Caki2 (cell line): ENCODE measurements at places on chromosomes 6 and 20.

DNA sequence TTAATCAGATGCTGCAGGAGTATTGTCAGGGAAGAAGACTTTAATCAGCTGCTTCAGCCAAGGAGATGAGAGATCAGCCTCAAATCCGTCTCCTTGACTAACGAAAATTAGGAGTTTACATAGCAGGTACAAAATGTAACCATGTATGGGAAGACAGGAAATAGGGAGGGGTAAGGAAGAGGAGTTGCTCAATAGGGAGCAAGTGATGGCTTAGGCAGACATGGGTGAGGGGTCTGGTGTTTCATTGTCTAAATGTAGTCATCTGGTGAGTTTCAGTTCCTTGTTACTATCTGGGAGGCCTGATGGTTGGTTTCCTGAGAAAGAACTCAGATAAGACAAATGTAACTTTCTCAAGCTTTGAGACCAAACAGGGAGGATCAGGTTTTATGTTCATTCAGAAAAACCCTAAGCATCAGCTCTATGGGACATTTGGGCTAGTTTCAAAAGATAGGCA lies 217.3 kb upstream of the SULF2 start:
- DNase-seq = no peak

GRCh38 chr20:41137614-41138474 lies 501 bp downstream of the PLCG1 start:
- peak; percentile 81 for DNase-seq

GRCh38 chr6:11343963-11344723 lies 111.7 kb upstream of the NEDD9 start:
- DNase-seq = peak; percentile 95

- peak; percentile 1 for DNase-seq
Observed at GRCh38 chr6:110355727-110356126, 2.4 kb downstream of the METTL24 start.

DNA sequence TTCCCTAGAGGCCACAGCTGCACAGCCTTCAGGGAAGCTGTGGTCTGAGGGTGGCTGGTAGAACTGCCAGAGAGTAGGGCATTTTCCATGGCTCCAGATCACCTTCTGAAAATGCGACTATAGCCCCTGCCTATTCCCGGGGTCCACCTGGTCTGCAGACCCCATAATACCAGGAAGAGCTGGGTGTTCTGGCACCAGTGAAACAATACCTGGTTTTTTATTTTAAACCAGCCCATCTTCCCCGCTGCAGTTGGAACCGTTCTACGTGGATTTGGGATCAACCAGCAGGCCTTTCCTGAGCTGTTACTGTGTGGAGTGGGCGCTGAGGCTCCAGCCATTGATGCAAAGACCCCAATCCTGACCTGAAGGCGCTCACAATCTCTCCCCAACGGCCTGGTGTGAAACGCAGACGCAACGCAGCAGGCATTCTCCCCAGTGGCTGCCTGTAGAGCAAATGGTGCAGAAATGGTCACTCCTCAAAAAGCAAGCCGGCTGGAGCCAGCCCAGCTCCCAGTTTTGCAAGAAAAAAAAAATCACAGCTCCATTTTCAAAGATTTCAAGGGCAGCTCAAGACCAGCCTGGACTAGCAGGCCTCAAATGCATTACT lies 11.3 kb downstream of the NPEPL1 start:
- no peak for DNase-seq

GRCh38 chr6:47405273-47405672 lies 72.3 kb upstream of the CD2AP start:
- DNase-seq = peak; percentile 44

- DNase-seq = no peak
Observed at GRCh38 chr6:123507582-123507981, 129.2 kb downstream of the TRDN start.

DNA sequence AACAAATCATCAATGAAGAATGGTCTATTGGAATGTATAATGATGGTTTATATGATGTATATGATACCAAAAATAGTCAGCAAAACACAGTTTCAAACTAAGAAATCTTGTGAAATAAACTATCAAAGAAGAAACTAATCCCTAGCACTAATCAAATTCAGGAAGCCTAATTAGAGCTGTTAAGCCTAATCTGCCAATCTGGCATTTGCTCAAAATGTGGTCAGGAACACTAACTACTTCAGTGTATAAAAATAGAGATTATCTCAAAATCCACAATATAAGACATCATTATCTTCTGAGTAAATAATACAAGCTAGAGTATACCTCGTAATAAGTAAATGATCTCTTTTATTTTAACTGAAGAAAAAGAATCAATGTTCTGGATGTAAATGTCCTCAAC lies 12.8 kb upstream of the AKAP7 start:
- no peak for DNase-seq

- DNase-seq = no peak
Observed at GRCh38 chr6:44837741-44838140, 450.2 kb downstream of the CDC5L start.

GRCh38 chr20:58102744-58103516 lies 125.5 kb downstream of the ANKRD60 start:
- DNase-seq = no peak

DNA sequence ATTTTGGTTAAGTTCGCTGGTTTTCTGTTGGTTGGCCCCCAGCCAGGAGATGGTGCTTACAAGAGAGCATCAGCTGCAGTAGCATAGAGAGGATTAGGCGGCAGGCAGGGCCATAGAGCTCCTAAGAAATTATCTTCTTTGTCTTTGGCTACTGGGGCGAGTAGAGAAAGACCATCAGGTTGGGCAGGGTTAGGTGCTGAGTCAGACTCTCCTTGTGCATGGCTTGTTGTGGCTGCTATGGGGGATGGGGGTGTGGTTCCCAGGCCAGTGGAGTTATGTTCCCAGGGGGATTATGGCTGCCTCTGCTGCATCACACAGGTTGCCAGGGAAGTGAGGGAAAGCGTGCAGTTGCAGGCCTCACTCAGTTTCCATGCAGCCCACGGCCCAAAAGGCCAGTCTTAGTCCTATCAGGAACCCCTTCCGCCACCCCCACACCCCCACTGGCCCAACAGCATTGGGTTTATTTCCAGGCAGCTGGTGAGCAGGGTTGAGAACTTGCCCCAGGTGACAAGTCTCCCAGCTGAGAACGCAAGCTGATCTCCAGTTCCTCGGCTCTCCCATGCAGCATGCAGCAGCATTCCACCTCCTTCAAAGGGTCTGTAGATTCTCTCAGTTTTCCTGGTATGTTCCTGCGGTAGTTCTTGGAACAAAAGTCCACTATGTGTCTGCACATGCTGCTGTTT lies 243.7 kb downstream of the UTRN start:
- peak; percentile 83 for DNase-seq

DNA sequence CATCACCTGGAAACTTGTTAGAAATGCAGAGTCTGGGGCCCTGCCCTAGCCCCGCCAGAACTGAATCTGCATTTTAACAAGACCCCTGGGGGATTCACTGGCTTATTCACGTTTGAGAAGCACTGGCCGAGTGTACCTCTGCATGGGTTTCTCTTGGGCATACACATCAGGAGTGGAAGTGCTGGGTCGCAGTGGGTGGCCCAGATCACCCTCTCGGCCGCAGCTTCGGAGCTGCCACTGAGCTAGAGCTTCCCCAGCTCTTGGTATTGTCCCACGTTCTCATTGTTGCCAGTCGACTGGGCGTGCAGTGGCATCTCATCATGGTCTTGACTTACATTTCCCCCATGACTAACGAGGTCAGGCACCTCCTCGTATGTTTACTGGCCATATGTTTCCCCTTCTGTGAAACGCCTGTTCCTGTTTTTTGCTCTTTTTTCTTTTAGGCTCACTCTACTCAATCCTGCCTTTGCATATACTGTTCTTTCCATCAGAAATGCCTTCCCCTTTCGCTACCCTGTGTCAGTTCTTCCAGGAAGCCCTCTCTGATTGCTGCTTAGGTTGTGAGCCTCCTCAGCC lies 3.0 kb upstream of the DLGAP4 start:
- no peak for DNase-seq

DNA sequence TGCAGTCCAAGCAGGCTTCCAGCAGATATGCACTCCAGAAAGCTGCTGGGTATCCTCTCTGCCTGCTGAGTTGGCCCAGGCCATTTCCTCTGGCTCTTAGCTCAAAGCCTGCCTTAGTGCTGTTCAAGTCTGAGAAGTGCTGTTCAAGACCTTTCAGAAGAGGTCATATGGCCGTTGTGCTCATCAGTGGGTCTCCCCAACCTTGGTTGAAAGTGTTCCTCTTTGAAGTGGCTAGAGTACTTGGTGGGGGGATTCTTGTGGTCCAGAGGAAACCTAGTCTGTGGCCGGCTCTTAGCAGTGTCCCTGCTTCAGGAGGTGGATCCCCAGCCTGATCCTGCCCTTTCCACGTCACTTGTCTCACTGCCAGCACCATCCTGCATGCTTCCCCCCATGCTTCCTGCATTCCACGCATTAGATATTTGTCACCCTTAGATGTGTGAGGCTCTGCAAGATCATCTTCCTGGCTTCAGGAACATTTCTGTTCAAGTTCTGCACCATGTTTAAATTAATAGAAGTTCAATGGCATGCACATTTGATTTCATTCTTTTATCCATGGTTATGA lies 105.0 kb downstream of the FIG4 start:
- no peak for DNase-seq

GRCh38 chr20:44097521-44098255 lies 89.3 kb downstream of the JPH2 start:
- DNase-seq = no peak

DNA sequence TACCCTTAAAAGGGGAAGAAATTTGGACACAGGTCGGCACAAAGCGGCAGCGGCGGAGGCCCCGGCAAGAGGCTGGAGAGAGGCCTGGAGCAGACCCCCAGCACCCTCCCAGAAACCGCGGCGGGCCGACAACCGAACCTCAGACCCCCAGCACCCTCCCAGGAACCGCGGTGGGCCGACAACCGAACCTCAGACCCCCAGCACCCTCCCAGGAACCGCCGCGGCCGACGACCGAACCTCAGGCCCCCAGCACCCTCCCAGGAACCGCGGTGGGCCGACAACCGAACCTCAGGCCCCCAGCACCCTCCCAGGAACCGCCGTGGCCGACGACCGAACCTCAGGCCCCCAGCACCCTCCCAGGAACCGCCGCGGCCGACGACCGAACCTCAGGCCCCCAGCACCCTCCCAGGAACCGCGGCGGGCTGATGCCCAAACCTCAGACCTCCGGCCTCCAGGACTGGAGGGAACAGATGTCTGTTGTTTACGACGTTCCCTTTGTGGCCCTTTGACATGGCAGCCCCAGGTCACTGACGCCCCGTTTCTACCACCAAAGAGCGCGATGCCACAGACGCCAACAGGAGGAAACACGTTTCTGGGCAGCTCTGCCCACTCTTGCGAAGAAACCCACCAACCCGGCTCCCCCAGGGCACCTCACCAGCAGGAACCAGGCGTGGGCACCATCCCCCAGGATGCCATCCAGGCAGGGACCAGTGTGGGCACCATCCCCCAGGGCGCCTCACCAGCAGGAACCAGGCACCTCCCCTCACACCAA lies 28.4 kb downstream of the ZBTB46 start:
- DNase-seq = no peak

DNA sequence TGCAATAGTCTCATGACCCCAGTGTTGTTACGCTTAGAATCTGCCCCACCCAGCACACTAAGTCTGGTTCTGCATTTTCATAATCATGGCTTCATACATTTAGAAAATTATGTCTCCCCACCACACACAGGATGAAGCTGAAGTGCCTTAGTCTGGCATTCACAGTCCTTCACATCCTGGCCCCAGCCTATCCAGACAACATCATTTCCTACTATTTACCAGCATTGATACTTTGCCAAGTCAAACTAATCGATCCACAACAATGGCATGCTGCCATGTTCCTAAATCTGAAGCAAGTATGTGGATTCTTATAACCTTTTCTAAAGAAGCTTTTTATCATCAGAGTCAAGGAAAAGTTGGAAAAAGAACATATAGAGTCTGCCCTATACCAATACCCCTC lies 132.4 kb upstream of the FBXL4 start:
- no peak for DNase-seq

- DNase-seq = no peak
Observed at GRCh38 chr20:20432618-20433286, 64.8 kb downstream of the INSM1 start.

DNA sequence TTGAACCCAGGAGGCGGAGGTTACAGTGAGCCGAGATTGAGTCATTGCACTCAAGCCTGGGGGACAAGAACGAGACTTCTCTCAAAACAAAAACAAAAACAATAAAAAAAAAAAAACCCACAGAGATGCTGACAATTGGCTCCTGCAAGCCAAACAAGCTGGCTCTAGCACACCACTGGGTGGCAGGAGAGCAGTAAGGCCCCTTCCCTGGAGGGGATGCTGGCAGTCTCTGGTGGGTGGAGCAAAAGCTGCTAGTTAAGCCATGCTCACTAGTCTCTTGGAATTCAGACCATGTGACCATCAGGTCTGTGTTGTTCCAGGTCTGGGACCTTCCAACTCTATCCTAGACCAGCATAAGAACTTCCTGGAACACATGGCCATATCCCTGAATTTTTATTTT lies 18.9 kb upstream of the DSN1 start:
- peak; percentile 91 for DNase-seq

- no peak for DNase-seq
Observed at GRCh38 chr20:33654680-33655161, 7.4 kb upstream of the C20orf144 start.

- no peak for DNase-seq
Observed at GRCh38 chr20:18272451-18272850, 15.9 kb upstream of the ZNF133 start.

GRCh38 chr20:18466574-18466893 lies 296 bp downstream of the DZANK1 start:
- DNase-seq = no peak

GRCh38 chr6:154450498-154450897 lies 60.0 kb downstream of the CNKSR3 start:
- no peak for DNase-seq

DNA sequence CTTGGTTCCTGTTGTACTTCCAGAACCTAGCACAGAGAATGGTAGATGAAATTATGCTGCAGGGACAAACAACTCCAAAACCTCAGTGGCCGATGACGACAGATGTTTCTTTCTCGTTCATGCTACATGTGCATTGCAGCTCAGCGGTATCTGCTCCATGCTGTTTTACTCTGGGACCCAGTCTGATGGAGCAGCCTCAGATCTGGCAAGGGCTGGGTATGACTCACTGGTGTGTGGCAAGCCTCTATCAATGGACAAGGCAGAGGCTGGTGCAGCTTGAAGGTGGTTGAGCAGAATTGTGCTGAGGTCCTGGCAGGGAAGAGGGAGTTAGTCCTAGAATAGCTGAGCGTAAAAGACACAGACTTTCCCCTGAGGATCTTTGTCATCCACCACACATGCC lies 10.3 kb upstream of the BLCAP start:
- no peak for DNase-seq

GRCh38 chr20:13276945-13277541 lies 56.0 kb downstream of the ISM1 start:
- DNase-seq = no peak

GRCh38 chr6:19424853-19425252 lies 412.3 kb upstream of the ID4 start:
- no peak for DNase-seq

DNA sequence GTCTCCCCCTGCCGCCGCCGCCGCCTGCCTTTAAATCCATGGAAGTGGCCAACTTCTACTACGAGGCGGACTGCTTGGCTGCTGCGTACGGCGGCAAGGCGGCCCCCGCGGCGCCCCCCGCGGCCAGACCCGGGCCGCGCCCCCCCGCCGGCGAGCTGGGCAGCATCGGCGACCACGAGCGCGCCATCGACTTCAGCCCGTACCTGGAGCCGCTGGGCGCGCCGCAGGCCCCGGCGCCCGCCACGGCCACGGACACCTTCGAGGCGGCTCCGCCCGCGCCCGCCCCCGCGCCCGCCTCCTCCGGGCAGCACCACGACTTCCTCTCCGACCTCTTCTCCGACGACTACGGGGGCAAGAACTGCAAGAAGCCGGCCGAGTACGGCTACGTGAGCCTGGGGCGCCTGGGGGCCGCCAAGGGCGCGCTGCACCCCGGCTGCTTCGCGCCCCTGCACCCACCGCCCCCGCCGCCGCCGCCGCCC lies 474 bp downstream of the CEBPB start:
- no peak for DNase-seq
